ENCODE measurements at places on chromosomes 5 and 9. TPM values are rescaled to one million over a fixed set of nuclear protein-coding genes. Genes with fewer than 3 reads are reported as not detected.
A peak's percentile ranks its signal among the peaks of the same experiment; 100 is the strongest.

Gene OMD
- not detected for total RNA-seq

Gene SLC6A7
- not detected for total RNA-seq

Gene ADCY2
- total RNA-seq, result not detected

Gene ABO
- total RNA-seq, result 0.25 TPM

Gene ITGA2
- total RNA-seq, result 0.10 TPM

Gene PCDHB13
- 0.10 TPM for total RNA-seq

Gene MEIKIN
- not detected for total RNA-seq

Gene SPINK5
- not detected for total RNA-seq

Gene SEC61B
- 255 TPM for total RNA-seq

Gene RNF208
- total RNA-seq, result 1.9 TPM

Gene MLANA
- not detected for total RNA-seq

- no peaks in the 10 kb centered on the region for H3K36me3 ChIP-seq
- no peak for DNase-seq
- H3K4me1 ChIP-seq, result no peaks in the 10 kb centered on the region
- no peaks in the 10 kb centered on the region for H3K27me3 ChIP-seq
- no peak overlapping the region for H3K4me3 ChIP-seq
These were observed 628.4 kb upstream of the FAM174A start for GRCh38 chr5:99906776-99907175.

- DNase-seq, result no peak
- no peaks in the 10 kb centered on the region for H3K36me3 ChIP-seq
- peaks cover 6% of the 10 kb centered on the region for H3K27me3 ChIP-seq
These were observed 104.0 kb downstream of the ATP10B start for GRCh38 chr5:160747987-160748386.

- H3K36me3 ChIP-seq, result no peaks in the 10 kb centered on the region
- DNase-seq, result no peak
- H3K27me3 ChIP-seq, result no peaks in the 10 kb centered on the region
- peaks cover 47% of the 10 kb centered on the region for H3K4me1 ChIP-seq
- peak overlapping the region; percentile 97 for H3K4me3 ChIP-seq
These were observed 929 bp upstream of the PLPP6 start for GRCh38 chr9:4661165-4661564.

GRCh38 chr5:83430130-83431010 lies 41.2 kb upstream of the VCAN start:
- no peaks in the 10 kb centered on the region for H3K36me3 ChIP-seq
- no peak for DNase-seq
- no peaks in the 10 kb centered on the region for H3K4me1 ChIP-seq
- H3K27me3 ChIP-seq, result no peaks in the 10 kb centered on the region
- no peak overlapping the region for H3K27ac ChIP-seq

DNA sequence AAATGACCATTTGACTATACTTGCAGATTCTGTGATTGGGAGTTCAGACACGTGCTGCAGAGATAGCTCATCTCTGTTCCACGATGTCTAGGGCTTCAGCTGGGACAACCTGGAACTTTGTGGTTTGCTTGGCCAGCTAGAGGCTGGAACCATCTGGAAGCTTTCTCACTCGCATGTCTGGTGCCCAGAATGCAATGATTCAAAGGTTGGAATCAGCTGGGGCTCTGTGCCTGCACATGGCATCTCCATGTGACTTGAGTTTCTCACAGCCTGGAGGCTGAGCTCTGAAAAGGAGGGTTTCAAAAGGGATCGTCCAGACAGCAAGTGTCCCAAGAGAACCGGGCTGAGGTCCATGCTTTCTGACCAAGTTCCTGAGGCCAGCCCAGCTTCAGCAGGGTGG lies 465.2 kb downstream of the GADD45G start:
- no peak overlapping the region for H3K27ac ChIP-seq
- H3K27me3 ChIP-seq, result peaks cover 31% of the 10 kb centered on the region
- H3K4me1 ChIP-seq, result no peaks in the 10 kb centered on the region
- no peak for DNase-seq

GRCh38 chr9:124437086-124437485 lies 13.2 kb upstream of the ADGRD2 start:
- H3K36me3 ChIP-seq, result no peaks in the 10 kb centered on the region
- DNase-seq, result no peak
- H3K27me3 ChIP-seq, result peaks cover 19% of the 10 kb centered on the region
- H3K4me3 ChIP-seq, result no peak overlapping the region
- H3K4me1 ChIP-seq, result no peaks in the 10 kb centered on the region
- H3K27ac ChIP-seq, result no peak overlapping the region

DNA sequence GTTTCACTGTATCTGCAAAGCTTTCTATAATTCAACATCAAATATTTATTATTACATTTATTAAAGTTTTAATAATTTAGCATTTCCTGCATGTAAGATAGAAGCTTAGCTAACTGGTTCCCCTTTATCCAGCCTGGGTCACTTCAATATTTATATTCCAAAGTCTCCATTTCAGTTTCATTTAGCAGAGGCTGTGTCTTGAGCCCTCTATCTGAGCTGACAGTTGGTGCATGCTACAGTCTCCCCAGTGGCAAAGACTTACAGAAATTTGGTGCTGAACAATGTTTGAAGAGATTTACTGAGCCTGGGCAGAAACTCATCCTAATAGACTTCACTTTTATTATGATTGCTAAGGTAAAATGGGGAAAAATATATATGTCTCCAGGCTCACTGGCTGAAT lies 279.1 kb downstream of the TRIM32 start:
- H3K4me3 ChIP-seq, result no peak overlapping the region
- H3K27me3 ChIP-seq, result no peaks in the 10 kb centered on the region
- H3K36me3 ChIP-seq, result no peaks in the 10 kb centered on the region
- no peak for DNase-seq
- no peaks in the 10 kb centered on the region for H3K4me1 ChIP-seq
- no peak overlapping the region for H3K27ac ChIP-seq

- peak overlapping the region; percentile 87 for H3K4me3 ChIP-seq
- peak overlapping the region; percentile 80 for H3K27ac ChIP-seq
- H3K27me3 ChIP-seq, result no peaks in the 10 kb centered on the region
- H3K4me1 ChIP-seq, result peaks cover 80% of the 10 kb centered on the region
These were observed 8.0 kb downstream of the TGFBR1 start for GRCh38 chr9:99112750-99113413.

- no peak for DNase-seq
- peaks cover 11% of the 10 kb centered on the region for H3K4me1 ChIP-seq
- peaks cover 41% of the 10 kb centered on the region for H3K27me3 ChIP-seq
- peak overlapping the region; percentile 24 for H3K27ac ChIP-seq
- no peaks in the 10 kb centered on the region for H3K36me3 ChIP-seq
- H3K4me3 ChIP-seq, result no peak overlapping the region
These were observed 16.6 kb upstream of the TGFBI start for GRCh38 chr5:136012041-136012804.

DNA sequence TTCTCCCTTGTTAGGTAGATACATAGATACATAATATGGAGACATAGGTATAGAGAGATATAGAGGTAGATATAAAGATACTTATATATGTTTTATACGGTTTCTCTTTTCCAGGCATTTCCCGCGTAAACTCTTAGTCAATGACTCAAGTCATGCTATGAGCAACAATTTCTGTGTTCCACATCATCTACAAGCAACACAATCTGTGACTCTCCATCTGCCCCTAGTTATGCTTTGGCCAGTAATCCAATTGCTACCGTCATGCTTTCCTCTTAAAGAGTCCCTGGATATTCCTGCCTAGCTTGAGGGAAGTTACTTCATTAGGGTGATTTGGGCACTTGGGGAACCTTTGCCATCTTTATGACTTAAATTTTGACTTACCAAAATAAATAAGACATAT lies 129.0 kb upstream of the ADAMTS16 start:
- H3K27me3 ChIP-seq, result no peaks in the 10 kb centered on the region
- no peak overlapping the region for H3K4me3 ChIP-seq
- no peak for DNase-seq

- H3K4me1 ChIP-seq, result peaks cover 6% of the 10 kb centered on the region
- no peak overlapping the region for H3K27ac ChIP-seq
- DNase-seq, result no peak
- no peak overlapping the region for H3K4me3 ChIP-seq
These were observed 59.2 kb downstream of the RIC1 start for GRCh38 chr9:5688109-5688508.

DNA sequence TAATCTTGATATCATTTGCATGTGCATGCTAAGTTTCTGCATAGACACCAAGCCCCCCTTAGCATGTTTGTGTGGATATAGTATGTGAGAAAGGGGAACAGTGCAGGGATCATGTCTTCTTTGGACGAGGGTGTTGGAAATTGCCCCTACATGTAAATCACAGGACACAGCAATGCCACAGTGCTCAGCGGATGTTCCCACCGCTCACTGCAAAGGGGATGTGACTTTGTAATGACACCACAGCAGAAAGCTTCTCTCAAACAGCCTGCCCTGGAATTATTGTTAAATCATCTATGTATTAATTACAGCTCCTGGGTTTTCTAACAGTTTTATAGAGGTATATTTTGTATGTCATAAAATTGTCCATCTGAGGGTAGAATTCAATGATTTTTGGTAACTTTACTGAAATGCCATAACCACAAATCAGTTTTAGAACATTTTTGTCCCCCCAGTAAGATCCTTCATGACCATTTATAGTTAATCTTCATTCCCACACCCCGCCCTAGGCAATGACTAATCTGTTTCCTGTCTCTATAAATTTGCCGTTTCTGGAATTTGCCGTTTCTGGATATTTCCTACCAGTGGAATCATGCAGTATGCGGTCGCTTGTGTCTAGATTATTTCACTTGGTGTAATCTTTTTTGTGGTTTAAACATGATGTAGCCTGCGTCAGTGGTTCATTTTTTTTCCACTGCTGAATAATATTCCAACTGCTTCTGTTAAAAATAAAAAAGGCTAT lies 648.5 kb upstream of the WWC1 start:
- no peaks in the 10 kb centered on the region for H3K36me3 ChIP-seq
- no peak overlapping the region for H3K27ac ChIP-seq
- no peak for DNase-seq
- no peaks in the 10 kb centered on the region for H3K4me1 ChIP-seq

DNA sequence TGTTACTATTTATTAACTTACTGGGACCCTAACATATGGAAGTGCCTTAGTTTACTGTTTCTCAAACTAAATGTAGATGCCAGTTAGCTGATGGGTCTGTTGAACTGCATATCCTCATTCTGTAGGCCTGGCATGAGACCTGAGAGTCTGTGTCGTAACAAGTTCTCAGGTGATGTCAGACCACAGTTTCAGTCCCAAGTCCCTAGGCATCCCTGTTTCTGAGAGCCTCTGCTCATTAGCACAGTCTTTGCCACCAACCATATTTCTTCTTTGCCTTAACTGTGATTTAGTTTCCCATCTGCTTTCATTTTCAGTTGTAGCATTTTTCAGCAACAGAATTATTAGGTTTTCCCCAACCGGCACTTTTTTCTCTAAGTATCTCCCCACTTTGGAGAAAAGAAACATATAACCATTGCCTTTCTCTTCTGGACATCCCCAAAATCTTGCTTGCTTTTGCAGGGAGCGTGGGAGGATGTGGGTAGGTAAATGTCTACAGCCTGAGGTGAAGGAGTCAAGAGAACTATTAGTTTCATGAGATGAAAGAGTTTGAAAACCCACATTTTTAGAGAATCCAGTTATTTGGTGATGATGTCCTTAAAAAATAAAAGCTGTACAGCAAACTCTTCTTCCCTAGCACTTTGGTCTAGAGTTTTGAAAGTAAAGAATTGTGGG lies 74.6 kb downstream of the NUDT12 start:
- no peak overlapping the region for H3K27ac ChIP-seq
- no peak for DNase-seq
- no peaks in the 10 kb centered on the region for H3K27me3 ChIP-seq

GRCh38 chr5:175478008-175478383 lies 364 bp upstream of the SFXN1 start:
- peak overlapping the region; percentile 62 for H3K27ac ChIP-seq
- DNase-seq, result no peak

DNA sequence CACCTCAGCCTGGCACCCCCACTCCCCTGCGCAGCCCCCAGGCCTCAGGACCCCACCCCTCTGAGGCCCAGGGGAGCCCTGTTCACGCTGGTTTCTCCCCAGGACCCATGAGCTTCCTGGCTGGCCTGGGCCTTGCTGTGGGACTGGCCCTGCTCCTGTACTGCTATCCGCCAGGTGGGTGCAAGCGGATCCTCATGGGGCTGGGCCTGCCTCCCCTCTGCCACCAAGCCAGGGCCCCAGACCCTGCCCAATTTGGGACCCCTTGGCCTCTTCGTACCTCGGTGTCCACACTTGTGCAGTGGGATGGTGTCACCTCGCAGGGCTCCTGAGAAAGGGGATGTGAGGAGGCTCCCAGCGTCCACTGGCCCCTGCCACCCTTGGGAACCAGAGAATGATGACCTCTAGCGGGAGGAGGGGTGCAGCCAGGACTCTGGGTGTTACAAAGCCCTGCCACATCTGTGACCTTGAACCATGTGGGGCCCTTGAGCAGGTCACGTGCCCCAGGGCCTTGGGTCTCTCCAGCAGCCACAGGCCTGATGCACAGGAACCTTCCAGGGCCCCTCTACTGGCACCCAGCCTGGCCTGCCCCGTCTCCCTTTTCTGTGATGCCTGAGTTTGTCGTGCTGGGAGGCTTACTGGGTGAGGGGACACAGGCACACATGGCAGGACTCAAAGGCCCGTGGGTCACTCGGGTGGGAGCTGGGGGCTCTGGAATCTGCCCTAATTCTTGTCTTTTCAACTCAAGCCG lies 16.3 kb downstream of the CARD19 start:
- DNase-seq, result peak; percentile 54
- H3K27ac ChIP-seq, result no peak overlapping the region
- no peaks in the 10 kb centered on the region for H3K27me3 ChIP-seq
- H3K36me3 ChIP-seq, result peaks cover 4% of the 10 kb centered on the region
- no peak overlapping the region for H3K4me3 ChIP-seq

GRCh38 chr5:171314728-171315385 lies 5.8 kb downstream of the TLX3 start:
- H3K36me3 ChIP-seq, result peaks cover 7% of the 10 kb centered on the region
- peaks cover 46% of the 10 kb centered on the region for H3K27me3 ChIP-seq
- no peak overlapping the region for H3K4me3 ChIP-seq
- H3K27ac ChIP-seq, result no peak overlapping the region
- DNase-seq, result no peak

- DNase-seq, result no peak
- H3K27ac ChIP-seq, result no peak overlapping the region
- no peaks in the 10 kb centered on the region for H3K4me1 ChIP-seq
- H3K36me3 ChIP-seq, result no peaks in the 10 kb centered on the region
These were observed 135.4 kb downstream of the WDR41 start for GRCh38 chr5:77356740-77357139.

DNA sequence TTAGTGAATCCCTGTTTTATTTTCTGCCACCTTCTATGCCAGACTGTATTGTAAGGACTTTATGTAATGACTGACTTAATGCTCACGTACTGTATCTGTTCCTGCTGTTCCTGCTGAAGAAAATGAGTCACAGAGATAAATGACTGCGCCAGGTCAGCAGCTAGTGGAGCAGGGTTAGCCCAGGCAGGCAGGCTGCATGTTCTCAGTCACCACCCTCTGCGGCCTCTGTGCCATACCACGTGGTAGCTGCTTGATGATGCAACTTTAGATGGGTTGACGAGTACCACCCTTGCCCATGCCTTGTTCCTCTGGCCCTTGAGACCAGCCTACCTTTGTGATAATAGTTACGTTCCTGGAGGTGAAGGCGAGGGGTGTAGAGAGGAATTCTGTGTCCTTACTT lies 161.9 kb downstream of the TRIO start:
- no peak overlapping the region for H3K4me3 ChIP-seq
- no peak overlapping the region for H3K27ac ChIP-seq
- DNase-seq, result no peak
- H3K27me3 ChIP-seq, result no peaks in the 10 kb centered on the region
- peaks cover 20% of the 10 kb centered on the region for H3K36me3 ChIP-seq
- H3K4me1 ChIP-seq, result no peaks in the 10 kb centered on the region

All from natural killer cell treated with Interleukin-12 subunit alpha and Interleukin-12 subunit beta and Interleukin-15 and Interleukin-18, amount 100 ng/mL, for 72 hours (primary cell).